Astrocyte of the hippocampus (primary cell): ENCODE measurements at places on chromosomes 1 and 21.

- DNase-seq: peak; percentile 83
Observed at GRCh38 chr1:243440406-243440805, 184.6 kb downstream of the SDCCAG8 start.

DNA sequence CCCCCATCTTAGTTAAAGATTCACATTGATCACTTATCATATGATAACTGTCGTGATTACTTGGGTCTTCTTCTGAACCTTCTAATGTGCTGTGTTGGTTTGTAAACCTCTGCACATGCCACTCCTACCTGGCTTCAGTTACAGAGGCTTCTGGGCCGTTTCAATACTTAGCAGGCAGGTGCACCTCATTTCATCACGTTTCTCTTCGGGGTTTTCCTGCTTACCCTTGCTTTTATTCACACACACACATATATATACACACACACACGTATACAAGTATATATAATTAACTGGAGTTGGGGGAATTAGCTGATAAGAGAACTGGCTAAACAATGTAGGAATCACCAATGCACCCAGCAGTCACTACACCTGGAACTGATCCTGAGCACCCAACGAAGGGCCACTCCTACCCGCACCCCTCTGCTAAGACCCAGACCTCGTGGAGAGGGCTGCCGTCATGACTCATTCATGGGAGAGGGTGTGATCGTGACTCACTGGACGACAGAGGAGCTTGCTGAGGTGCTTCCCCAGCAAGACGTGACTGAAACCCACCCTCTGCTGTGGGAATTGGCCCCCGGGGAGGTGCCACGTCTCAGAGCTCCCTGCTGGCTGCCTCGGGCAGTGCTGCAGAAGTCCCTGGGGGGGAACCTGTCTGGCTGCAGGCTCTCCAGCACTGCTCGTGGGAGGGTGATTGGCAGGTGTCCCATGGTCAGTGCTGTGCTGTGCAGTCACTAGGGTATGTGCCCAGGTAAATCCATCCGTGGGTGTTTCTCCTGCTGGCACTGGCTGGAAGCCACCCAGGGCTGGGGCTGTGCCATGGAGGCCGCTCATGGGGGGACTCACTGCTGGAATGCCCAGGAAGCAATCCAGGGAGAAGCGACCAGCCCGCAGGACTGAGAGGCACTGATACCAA, 166.6 kb downstream of the DYRK1A start:
- peak; percentile 53 for DNase-seq

DNA sequence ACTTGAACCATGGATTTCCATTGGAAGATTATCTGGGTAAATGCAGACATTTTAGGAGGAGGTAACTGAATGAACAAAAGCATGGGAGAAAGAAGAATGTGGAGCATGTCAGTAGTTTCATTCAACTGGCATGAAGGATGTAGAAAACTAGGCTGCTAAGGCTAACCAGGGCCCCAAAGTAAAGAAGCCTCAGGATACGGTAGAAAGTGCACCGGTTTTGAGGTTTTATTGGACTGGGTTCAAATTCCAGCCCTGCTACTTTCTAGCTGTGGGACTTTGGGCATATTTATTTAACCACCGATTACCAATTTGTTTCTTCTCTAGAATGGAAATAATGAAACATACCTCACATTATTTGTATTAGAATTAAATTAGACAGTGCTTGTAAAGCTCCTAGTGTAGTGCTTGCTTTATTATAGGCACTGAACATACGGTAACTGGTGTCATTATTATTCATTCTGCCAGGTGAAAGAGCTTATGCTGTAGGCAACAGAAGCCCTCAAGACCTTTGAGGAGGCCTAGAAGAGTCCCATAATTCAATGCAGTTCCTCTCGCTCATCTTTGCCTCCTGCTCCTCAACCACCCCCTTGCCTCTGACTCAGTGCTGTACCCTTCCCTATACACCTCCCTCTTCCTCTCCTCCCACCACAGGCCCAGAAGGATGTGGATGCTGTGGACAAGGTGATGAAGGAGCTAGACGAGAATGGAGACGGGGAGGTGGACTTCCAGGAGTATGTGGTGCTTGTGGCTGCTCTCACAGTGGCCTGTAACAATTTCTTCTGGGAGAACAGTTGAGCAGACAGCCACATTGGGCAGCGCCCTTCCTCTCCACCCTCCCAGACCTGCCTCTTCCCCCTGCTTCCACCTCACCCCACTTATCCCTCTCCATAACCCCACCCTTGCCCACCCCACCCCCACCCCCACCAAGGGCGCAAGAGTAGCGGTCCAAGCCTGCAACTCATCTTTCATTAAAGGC, 2.5 kb upstream of the CHTOP start:
- peak; percentile 77 for DNase-seq

DNA sequence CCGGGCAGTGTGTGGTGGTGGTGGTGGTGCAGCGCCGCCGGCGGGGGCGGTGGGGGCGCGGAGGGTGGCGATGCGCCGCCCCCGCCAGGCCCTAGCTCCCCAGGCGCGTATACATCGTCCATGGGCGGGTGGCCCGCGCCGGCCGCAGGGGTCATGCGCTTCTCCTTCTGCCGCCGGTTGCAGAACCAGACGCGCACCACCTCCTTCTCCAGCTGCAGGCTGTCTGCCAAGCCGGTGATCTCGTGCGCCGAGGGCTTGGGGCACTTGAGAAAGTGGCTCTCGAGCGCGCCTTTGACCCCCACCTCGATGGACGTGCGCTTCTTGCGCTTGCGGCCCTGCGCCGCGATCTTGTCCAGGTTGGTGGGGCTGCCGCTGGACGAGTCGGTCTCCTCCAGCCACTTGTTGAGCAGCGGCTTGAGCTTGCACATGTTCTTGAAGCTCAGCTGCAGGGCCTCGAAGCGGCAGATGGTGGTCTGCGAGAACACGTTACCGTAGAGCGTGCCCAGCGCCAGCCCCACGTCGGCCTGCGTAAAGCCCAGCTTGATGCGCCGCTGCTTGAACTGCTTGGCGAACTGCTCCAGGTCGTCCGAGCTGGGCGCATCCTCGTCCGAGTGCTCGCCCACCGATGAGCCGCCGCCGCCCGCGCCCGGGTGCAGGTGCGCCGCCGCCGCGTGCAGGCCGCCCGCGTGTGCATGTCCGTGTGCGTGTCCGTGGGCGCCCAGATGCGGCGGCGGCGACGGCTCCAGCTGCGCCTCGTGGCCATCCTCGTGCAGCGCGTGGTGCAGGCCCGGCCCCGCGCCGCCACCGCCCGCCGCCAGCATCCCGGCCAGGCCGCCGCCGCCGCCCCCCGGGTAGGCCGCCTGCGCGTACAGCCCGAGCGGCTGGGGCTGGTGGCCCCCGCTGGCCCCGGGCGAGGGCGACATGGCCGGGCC, 926 bp downstream of the POU3F1 start:
- peak; percentile 35 for DNase-seq

GRCh38 chr21:42640486-42640885, 12.9 kb upstream of the PDE9A start:
- DNase-seq: no peak

- peak; percentile 41 for DNase-seq
Observed at GRCh38 chr1:46137916-46138315, 5.5 kb upstream of the PIK3R3 start.

DNA sequence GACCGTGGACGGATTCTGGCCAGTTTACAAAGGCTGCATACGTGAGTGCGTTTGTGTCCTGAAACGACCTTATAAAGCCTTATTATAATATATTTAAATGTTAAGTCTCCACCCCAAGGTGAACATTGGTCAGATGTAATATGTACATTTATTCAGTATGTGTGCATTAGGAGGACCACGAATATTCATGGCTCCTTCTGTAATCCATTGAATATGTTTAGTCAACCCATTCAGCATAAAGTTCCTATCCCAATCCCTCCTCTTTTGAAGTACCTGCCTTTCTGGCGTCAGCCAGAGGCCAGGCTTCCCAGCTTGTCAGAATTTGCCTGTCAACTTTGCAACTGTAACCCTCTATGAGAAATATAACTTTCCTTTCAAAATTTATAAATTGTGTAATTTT, 10.4 kb upstream of the FLG start:
- DNase-seq: no peak

DNA sequence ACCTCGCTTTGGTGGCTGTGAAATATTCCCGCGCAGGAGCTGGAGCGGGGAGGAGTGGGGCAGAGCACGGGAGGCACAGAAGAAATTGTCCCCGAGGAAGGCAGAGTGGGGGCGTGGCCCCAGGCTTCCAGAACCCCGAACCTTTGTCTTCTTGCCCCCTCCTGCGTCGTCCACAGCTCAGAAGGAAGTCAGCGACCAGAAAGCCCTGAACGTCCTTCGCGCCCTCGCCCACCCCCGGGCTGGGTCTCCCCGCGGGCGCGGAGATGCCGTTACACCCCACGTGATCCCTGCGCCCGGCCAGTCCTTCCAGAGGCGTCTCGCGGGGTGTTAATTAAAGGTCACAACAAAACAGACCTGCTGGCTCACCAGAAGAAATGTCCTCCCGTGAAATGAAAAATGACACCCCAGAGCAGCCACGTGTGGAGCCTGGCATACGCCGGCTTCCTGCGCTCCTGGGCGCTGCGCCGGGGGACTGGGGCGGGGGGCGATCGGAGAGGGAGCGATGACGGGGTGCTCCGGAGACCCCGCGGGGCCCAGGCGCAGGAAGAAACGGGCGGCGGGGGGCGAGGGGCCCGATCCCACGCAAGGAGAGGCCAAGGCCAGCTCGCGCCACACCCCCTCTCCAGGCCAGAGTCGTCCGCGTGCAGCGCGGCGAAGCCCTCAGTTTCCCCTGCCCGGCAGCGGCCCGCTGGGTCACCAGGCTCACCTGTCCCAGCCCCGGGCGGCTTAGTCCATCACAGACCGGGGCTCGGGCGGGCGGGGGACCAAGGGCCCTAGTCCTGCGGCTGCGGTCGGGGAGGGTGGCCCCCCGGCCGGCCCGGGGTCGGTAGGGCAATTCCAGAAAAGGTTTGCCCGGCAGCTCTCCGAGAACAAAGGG, 995 bp upstream of the KIF26B start:
- peak; percentile 53 for DNase-seq

- no peak for DNase-seq
Observed at GRCh38 chr1:181089017-181089675, 646 bp downstream of the IER5 start.

GRCh38 chr1:17598251-17598650, 58.8 kb downstream of the ARHGEF10L start:
- DNase-seq: no peak

GRCh38 chr1:59136541-59137275, 160.2 kb upstream of the FGGY start:
- no peak for DNase-seq

- no peak for DNase-seq
Observed at GRCh38 chr1:100313382-100313781, 38.9 kb upstream of the CDC14A start.

- no peak for DNase-seq
Observed at GRCh38 chr21:38790059-38790458, 15.7 kb upstream of the ETS2 start.

DNA sequence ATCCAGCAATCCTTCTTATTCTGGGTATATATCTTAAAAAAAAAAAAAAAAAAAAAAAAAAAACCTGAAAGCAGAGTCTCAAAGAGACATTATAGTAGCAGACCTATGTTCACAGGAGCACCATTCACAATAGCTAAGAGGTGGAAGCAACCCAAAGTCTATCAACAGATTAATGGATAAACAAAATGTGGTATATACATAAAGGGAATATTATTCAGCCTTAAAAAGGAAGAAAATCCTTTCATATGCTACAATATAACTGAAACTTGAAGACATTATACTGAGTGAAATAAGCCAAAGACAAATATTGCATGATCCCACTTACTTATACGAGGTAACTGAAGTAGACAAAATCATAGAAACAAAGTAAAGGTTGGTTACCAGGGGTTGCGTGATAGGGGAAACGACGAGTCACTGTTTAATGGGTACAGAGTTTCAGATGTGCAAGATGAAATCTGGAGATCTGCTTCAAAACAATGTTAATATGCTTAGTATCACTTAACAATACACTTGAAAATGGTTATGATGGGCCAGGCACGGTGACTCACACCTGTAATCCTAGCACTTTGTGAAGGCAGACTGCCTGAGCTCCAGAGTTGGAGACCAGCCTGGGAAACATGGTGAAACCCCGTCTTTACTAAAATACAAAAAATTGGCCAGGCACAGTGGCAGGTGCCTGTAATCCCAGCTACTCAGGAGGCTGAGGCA, 29.5 kb downstream of the PIK3R3 start:
- no peak for DNase-seq

- no peak for DNase-seq
Observed at GRCh38 chr1:155120253-155120652, 7.4 kb upstream of the EFNA1 start.

- DNase-seq: no peak
Observed at GRCh38 chr1:226069811-226070489, 7.4 kb downstream of the H3-3A start.

GRCh38 chr1:11045428-11046269, 1.4 kb downstream of the MASP2 start:
- no peak for DNase-seq

DNA sequence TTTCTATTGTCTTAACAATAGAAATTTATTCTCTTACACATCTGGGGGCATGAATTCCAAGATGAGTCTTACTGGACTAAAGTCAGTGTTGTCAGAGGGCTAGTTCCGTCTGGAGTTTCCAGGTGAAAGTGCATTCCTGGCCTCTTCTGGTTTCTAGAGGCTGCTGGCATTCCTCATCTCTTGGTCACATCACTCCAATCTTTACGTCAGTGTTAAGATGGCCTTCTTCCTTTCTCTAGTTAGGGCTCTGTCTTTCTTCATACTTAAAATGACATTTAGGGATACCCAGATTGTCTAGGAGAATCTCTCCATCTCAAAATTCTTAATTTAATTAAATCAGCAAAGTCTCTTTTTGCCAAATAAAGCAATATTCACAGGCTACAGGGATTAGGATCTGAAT, 13.3 kb upstream of the PDC start:
- DNase-seq: peak; percentile 8

- no peak for DNase-seq
Observed at GRCh38 chr1:82848043-82848442, 1047.3 kb downstream of the ADGRL2 start.

GRCh38 chr1:91940496-91940895, 8.7 kb upstream of the BRDT start:
- no peak for DNase-seq

DNA sequence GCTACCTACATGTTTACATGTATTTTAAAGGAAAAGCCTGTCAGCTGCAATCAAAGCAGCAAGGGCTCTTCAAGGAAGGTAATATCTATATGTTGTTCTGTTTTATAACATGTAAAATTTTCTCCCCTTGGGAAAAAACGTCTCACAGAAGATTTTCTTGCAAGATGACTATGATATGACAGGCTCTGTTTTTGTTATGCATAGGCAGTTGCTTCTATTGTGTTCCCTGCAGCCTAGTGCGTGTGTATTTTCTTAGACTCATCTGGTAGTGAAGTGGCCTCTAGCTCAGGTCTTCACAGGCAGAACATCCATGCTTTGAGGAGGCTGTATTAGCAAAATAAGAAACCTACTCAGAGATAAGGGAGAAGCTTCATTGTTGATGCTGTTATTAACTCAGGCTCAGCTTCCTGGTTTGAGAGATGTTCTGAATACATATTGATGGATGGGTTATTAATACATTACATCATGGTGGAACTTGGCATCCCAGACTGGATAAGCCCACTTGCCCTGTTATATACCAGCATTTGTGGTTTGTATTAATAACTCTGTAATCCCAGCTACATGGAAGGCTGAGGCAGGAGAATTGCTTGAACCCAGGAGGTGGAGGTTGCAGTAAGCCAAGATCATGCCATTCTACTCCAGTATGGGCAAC, 35.8 kb downstream of the LAMC1 start:
- no peak for DNase-seq

GRCh38 chr1:42214447-42214871, 49.9 kb upstream of the GUCA2A start:
- peak; percentile 68 for DNase-seq
